ENCODE measurements at places on chromosomes 3 and 15.

- DNase-seq = no peak
Observed at GRCh38 chr3:180267202-180267843, 230.6 kb upstream of the PEX5L start.

DNA sequence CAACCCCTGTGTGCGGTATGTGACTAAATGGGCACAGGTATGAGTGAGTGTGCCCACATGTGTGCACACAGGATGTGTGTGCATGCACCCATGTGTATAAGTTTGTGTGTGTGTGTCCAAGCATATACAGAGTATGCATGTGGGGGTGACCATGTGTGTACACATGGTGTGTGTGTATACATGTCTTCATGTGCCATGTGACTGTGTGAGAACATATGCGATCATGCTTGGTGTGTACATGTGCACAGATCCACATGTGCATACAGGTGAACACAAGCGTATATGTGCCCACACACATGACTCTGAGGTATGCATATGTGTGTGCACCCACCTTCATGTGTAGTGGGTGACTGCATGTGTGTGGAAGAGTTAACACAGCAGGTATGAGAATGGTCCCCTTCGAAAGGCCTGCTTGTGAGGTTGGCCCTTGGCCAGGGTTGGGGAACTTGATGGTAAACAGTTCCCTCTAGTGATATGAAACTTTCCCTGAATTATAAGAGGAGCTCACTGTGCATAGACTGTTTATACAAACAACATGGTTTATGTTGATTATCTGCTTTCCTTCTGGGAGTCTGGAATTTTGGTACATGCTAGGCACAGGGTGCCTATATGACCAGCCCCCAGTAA lies 10.3 kb downstream of the PFKFB4 start:
- no peak for DNase-seq

DNA sequence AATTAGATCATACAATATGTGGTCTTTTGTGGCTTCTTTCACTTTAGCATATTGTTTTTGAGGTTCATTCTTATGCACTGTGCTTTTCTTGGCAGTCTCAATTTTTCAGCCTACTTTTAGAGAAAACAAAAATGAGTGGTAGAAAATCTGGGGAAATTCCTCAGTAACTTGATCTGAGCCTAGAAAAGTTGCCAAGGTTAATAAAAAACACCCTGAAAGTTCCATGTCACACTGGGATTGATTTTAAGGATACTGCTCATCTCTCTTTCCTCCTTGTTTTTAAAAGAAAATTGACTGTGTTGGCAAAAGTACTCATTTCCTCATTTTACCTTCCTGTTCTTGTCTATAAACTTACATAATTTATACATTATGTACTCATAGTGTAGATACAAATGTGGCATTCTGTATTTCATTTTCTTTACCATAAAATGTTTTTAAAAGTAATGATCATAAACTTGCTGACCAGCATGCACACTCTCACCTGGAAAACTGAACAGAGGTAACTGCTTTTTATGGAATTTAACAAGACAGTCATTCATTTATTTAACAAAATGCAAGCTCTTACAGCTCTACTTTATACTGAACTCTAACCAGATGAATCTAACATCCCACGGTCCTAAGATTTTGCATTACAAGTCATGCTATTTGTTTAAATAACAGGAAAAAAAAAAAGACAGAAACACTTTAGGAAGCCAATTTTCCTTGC lies 28.6 kb upstream of the SH3BP5 start:
- peak; percentile 35 for DNase-seq

DNA sequence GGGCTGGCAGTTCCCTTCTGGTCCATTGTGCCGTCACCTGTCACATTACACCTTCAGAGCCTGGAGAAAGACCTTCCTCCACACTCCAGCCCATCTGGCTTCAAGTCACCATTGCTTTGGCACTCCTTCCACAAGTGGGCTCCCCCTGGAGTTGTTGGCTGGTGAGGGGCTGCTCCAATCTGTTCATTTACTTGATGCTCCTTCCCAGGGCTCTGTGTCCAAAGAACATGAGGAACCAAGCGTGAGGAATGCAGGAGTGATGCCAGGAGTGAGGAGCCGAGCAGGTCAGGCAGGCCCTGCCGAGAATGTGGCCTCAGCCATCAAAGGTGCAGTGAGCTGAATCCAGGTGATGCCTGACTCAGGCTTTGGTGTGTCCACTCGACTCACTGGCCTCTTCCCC lies 57.2 kb downstream of the OXNAD1 start:
- DNase-seq = no peak

- no peak for DNase-seq
Observed at GRCh38 chr3:58576716-58577115, 475 bp downstream of the FAM107A start.

DNA sequence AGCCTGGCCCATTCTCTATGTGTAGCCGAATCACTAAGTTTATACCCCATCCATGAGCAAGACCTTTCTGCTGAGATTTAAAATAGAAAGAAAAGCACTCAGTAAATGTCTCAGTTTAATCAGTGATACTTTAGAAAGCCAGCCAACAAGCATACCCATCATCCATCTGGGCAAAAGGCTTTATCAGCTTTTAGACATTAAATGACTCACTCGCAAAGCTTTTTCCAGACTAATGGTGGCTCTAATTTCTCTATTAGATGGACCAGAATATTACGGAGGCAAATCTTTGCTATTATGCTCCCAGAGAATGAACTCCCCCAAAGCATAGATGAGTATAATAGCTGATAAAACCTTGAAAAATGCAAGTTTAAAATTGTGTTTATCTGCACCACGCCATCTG lies 727.8 kb downstream of the GBE1 start:
- no peak for DNase-seq

DNA sequence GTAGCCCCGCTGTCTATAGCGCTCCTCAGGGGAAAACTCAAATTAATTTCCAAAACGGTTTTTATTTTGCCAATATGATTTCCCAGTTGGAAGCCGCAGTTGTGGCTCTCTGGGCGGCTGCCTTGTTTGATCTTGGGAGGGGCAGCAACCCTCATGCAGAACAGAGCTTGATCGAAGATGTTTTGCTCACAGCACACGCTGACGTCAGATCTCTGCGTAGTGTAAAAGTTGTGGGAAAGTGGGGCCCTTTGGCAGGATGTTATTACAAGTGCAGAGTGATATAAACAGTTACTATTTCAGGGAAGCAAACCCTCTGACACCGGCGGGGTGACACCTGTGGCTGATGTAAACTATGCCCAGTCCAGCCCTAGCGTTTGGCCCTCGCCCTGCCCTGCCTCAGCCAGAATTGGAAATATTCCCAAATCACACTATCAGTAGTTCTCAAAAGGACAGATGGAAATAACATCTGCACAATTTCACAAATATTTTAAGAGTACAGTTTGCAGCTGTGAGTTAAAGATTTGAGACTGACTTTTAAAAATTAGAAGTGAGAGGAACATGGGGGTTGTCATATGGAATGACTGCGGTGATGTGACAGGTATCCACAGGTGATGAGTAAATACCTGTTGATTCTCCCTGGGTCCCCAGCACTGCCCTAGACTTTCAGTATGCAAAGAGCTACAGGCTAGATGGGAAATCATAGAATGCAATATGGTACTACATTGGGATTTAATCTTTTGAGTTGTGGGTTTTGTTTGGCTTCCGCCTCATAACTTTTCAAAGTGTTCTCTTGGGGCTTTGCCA lies 1.7 kb downstream of the SYNM start:
- DNase-seq = no peak

- DNase-seq = peak; percentile 55
Observed at GRCh38 chr3:15325228-15325627, 7.2 kb downstream of the SH3BP5 start.

- no peak for DNase-seq
Observed at GRCh38 chr3:22734756-22735155, 468.4 kb upstream of the UBE2E2 start.

DNA sequence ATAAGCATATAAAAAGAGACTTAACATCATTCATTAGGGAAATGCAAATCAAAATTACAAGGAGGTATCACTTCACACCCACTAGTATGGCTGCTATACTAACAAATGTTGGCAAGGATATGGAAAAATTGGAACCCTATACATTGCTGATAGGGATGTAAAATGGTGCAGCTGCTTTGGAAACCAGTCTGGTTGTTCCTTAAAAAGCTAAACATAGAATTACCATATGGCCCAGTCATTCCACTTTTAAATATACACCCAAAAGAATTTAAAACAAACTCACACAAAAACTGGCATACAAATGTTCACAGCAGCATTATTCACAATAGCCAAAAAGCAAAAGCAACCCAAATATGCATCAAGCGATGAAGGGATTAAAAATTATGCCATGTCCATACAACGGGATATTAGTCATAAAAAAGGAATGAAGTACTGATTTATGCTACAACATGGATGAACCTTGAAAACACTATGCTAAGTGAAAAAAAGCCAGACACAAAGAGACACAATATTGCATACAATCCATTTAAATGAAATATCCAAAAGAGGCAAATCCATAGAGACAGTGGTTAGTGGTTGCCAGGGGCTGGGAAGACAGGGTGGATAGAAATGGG lies 118.3 kb downstream of the OSBPL10 start:
- no peak for DNase-seq

GRCh38 chr3:13121553-13122001 lies 48.3 kb upstream of the IQSEC1 start:
- DNase-seq = no peak

- DNase-seq = no peak
Observed at GRCh38 chr3:45337839-45338470, 50.4 kb upstream of the LARS2 start.

DNA sequence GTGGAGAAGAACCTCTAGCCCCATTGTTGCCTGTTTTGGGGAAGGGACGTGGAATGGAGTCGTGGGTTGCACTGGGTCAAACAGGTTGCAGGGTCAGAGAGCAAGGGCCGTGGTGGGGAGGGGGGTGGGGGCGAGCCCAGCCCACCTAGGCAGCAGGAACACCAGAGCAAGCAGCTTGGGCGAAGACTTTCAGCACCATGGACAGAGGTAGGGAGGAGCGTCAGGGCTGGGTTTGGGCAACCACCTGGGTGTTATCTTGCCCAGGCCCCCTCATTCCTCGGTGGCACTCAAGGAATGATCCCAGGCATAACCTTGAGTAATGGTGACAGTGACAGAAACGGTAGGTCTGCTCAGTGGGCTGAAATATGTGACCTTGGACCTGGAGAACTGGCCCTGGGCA lies 45.9 kb upstream of the TMEM115 start:
- DNase-seq = no peak

DNA sequence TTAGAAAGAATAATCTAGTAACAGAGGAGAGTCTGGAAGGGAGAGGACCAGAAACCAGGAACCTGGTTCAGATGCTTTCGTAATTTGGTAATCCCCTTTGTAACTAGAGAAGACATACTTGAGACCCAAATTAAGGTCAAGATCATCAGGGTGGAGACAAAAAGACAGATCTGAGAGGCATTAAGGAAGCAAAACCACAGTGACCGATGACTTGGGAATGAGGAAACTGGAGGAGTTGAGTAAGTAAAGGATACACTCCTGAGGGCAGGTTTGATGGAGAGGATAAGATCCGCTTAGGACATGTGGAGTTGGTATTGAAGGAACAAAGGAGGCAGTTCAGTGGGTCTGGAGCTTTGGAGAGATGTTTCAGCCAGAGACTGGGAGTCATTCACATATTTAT lies 23.6 kb upstream of the BCL2A1 start:
- peak; percentile 11 for DNase-seq

GRCh38 chr15:28178290-28178689 lies 79.2 kb upstream of the OCA2 start:
- DNase-seq = no peak

GRCh38 chr3:9947025-9947995 lies 4.9 kb downstream of the PRRT3 start:
- peak; percentile 83 for DNase-seq

- no peak for DNase-seq
Observed at GRCh38 chr3:61674596-61674995, 113.2 kb downstream of the PTPRG start.

DNA sequence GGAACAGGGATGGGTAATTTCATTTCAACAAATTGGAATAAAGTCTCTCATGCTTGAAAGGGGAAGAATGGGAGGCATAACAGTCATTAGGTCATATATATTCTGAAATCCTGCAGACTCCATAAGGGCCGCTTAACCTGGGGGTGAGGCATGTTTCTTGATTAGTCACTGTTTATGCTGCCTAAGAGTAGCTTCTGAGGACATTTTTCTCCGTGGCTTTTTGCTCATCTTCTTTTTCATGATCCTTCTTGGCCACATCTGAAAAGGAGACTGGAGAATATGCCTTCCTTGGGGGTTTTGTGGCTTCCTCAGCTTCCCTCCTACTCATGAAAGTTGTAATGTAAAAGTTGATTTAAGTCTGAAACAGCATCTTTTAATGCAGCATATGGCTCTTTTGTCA lies 20.0 kb upstream of the CFAP20DC start:
- DNase-seq = no peak

DNA sequence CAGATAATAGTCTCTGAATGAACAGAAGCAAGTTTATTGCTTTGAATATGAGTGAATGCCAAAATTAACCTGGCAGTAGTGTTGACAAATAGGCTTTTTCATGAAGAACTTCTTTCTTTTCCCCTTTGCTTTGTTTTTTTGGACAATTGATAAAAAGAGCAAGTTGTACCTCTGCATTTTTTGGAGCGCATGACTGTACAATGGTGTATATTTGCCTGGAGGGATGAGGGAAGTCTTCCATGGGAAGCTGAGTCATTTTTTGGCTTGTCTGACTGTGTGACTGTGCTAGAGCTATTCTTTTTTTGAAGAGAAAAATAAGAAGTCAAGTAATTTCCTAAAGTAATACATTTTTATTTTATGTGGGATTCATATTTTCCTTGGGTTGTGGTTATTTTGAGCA lies 186.9 kb downstream of the KLHL25 start:
- DNase-seq = peak; percentile 74

DNA sequence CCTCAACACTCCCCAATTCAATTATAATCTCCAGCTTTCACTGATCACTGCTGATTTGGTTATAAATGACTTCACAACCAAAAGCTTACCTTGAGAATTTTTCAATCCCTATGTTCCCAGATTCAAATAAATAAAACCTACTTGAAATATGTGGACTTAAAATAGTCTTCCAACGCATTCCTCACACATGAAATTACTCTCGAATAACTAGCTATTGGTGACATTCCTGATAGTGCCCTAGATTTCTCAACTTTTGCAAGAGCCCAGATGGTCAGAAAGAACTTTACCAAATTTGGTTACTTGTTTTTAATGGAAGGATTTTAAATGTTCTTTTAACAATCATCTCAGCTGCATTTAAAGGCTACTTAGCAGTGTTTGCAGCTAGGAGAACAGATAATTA lies 605.5 kb downstream of the FHIT start:
- no peak for DNase-seq

GRCh38 chr15:75043509-75044257 lies 20.3 kb downstream of the PPCDC start:
- peak; percentile 97 for DNase-seq

Measured in AG08395 (cell line).